SJSA1 (cell line): ENCODE measurements at places on chromosomes 3 and 15.

DNA sequence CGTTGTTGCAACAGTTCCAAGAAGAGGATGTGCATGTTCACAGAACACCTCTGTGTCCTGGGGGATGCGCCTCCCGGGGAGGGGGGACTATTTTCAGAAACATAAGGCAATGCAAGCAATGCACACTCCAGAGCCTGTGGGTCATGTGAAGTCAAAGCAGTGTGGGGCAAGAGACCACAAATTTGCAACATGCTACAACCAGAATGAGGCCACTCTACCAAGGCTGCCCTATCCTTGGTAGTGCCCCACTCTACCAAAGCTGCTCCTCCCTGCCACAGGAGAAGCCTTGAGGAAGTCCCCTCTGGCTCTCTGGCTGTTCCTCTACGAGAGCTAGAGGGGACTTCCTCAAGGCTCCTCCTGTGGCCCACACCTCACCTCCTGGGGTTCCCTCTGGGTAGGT is 8.4 kb upstream of the NR2C2 start:
- DNase-seq, result no peak

DNA sequence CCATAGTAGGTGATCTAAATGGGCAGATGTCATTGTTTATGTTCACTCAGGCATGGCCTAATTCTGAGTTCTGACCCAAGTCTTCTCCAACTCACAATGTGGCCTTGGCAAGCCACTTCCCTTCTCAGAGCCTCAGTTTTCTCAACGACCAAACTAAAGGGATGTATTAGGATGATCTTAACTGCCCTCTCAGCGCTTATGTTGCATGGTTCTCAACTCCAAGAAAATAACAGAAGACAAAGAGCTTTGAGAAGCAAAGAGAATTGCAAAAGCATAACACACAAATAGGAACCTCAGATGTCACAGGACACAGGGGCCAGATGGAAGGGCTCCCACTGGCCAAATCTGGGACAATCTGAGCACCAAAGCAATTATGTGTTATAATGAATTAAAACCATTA is 8.6 kb downstream of the RHCG start:
- DNase-seq, result no peak

DNA sequence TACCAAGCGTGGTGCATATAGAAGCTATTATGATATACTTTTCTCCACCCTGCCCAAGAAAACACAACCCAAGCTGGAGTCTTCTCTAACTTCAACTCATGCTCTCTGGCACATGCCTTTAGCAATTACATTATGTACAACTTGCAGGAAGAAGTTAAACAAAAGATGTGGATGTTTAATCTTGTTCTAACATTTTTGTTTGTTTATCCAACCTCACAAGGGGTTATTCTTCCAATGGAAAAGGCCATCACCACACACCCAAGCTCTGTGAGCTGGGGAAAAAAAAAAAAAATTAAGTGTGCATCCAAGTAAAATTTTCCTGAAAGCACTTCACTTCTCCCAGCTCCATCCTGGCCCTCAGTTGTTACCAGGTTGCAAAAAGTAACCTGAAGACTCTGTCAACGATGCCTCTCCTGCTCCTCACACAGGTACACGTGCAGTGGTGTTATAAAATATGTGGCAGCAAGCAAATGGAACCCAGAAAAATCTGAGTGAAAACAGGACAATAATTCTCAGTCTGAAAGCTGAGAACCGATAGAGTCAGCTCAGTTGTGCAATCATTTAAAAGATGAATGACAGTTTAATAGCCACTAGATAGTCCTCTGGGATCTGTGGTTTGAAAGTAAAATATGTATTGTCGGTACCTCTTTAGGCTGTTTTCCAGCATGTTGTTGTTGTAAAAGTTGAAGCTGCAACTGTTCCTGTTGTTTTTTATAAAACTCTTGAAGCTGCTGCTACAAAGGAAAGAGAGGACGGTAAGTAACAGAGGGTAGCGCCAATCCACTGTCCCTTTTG is 531.4 kb downstream of the FOXP1 start:
- peak; percentile 64 for DNase-seq

GRCh38 chr15:54719325-54719724 is 477.4 kb downstream of the RSL24D1 start:
- no peak for DNase-seq

- DNase-seq, result peak; percentile 38
Observed at GRCh38 chr15:67196672-67197363, 57.6 kb downstream of the AAGAB start.

GRCh38 chr3:31962801-31963205 is 18.3 kb downstream of the OSBPL10 start:
- DNase-seq, result no peak

- DNase-seq, result no peak
Observed at GRCh38 chr3:31836131-31837075, 144.7 kb downstream of the OSBPL10 start.

GRCh38 chr3:122589297-122589696 is 11.8 kb downstream of the PARP15 start:
- no peak for DNase-seq

GRCh38 chr3:119809249-119810017 is 27.5 kb downstream of the NR1I2 start:
- no peak for DNase-seq

DNA sequence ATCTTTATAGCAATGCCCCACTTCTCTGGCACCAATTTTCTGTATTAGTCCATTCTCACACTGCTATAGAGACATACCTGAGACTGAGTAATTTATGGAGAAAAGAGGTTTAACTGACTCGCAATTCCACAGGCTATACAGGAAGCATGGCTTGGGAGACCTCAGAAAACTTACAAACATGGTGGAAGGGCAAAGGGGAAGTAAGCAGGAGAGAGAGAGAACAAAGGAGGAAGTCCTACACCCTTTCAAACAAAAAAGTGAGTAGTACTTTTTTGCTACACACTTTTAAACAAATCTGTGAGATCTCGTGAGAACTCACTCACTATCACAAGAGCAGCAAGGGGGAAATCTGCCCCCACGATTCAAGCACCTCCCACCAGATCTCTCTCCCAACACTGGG is 67.8 kb upstream of the ZBED2 start:
- DNase-seq, result no peak

- DNase-seq, result no peak
Observed at GRCh38 chr3:140883428-140884040, 58.1 kb upstream of the SLC25A36 start.

GRCh38 chr3:140756240-140757016 is 78.6 kb downstream of the TRIM42 start:
- DNase-seq, result no peak

DNA sequence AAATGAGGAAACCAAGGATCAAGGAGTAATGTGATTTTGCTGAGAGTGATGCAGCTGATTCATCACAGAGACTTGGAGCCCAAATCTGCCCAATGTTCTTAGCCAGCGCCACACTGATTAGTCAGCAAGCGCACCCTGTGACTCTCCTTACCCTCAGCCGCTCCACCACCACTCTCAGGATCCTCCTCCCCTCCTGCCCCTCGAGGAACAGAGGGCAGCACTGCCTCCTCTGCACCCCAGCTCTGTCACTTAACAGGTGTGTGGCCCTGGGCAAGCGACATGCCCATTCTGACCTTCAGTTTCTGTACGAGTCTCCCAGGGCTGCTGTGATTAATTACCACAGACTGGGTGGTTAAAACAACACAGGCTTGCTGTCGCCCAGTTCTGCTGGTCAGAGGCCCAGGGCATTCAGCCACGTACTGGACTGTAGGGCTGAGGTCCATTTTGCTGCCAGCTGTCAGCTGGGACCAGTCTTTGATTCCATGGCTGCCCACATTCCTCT is 36.1 kb upstream of the HRH1 start:
- peak; percentile 43 for DNase-seq

DNA sequence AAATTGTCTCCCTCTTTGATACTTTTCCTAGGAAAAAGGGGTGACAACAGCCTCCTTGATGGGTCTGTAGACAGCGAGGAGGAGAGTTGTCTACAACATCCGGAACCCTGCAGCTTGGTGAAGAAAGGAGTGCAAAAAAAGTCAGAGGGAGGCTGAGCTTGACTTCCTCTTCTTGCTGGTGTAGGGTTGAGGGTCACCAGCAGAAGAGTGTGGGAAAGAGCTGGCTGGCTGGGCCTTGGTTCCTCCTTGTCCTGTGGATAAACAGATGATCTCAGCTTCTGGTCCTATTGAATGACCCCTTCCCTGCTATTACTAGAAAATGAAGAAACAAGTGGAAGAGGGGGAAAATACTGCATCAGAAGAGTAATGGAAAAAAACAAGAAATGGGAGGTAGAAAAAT is 20.4 kb downstream of the SLC7A14 start:
- no peak for DNase-seq

- no peak for DNase-seq
Observed at GRCh38 chr15:71044006-71044405, 71.3 kb upstream of the THSD4 start.
